ENCODE measurements at places on chromosomes 11 and 22.

DNA sequence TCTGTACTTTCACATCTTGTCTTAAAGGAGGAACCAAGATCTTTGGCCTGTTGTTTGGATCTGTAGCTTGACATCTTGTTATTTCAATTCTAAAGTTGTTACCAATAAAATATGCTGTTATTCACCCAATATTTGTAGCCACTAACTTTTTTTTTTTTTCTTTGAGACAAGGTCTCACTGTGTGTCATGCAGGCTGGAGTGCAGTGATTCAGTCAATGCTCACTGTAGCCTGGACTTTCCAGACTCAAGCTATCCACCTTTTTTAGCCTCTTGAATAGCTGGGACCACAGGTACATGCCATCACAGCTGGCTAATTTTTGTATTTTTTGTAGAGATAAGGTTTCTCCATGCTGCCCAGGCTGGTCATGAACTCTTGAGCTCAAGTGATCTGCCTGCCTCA lies 769.4 kb downstream of the DLG2 start:
- no peak for DNase-seq

- DNase-seq: no peak
Measured at GRCh38 chr11:7826324-7826723, 29.6 kb upstream of the OR5P2 start.

DNA sequence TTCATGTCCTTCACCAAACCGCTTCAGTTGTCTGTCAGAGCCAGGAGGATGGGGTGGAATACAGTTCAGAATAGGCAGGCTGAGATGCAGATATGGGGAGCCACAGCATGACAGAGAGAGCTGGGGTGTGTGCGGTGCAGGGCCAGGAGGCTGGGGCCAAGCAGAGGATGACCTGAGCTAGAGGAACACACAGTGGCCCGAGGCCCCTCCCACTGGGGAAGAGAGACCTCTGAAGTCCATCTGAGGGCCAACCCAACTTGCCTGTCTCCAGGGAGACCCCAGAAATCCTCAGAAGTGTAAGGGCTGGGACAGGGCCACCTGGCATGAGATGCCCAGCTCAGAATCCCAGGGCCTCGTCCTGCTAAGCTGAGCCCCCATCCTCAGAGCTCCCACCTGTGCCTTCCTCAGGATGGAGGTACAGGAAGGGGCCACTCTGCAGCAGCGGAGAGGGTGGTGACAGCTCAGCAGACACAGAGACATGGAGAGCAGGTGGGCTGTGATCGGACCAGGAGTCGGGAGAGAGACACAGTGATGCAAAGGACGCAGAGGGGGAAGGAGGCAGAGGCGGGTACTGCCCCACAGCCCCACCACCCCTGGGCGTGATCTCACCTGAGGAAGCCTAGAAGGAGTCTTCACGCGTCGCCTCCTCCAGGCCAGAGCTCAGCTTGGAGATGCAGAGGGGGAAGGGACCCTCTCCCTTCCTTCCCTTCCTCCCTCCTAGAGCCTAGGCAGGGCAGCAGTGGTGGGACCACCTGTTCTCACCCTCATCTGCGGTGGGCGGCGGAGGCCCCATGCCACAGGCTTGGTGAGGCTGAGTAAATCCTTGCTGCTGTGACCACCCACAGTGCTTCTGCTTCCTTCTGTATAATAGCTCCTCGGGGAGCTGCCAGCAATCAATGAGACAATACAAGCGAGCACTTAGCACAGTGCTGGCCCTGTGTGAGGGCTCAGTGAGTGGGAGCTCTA lies 9.1 kb upstream of the TUB start:
- no peak for DNase-seq

GRCh38 chr22:23688121-23688520 lies 2.7 kb upstream of the RGL4 start:
- no peak for DNase-seq

- DNase-seq: no peak
Measured at GRCh38 chr22:17350292-17350691, 19.0 kb upstream of the CECR2 start.

DNA sequence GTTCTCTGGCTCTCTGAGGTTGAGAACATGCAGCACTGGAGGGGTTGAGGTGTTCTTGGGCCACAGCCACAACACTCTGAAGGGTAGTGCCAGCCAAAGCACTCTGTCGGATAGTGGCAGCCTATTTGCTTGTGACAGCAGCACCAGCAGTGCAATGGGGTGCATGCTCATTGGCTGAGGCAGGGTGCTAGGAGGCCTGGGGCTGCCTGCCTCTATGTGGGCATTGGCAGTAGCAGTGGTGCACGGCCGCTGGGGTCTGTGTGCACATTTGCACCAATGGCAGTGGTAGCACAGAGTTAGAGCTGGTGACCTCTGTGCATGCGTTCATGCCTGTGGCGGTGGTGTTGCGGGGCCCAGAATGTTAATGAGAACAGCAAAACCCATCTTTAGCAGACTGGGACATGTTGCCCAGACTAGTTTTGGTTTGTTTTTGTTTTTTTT lies 25.4 kb downstream of the PI4KA start:
- no peak for DNase-seq

GRCh38 chr11:115263799-115264656 lies 240.2 kb downstream of the CADM1 start:
- DNase-seq: no peak

GRCh38 chr11:111923951-111924350 lies 5.2 kb downstream of the C11orf52 start:
- DNase-seq: no peak

GRCh38 chr11:62497132-62497801 lies 49.3 kb downstream of the AHNAK start:
- DNase-seq: no peak

DNA sequence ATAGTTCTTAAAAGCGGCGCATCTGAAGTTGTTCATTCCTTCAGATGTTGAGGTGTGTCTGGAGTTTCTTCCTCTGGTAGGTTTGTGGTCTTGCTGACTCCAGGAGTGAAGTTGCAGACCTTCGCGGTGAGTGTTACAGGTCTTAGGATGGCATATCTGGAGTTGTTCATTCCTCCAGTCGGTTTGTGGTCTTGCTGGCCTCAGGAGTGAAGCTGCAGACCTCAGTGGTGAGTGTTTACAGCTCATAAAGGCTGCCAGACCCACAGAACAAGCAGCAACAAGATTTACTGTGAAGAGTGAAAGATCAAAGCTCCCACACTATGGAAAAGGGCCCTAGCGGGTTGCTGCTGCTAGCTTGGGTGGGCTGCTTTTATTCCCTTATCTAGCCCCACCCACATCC lies 201.7 kb upstream of the PDGFD start:
- no peak for DNase-seq

DNA sequence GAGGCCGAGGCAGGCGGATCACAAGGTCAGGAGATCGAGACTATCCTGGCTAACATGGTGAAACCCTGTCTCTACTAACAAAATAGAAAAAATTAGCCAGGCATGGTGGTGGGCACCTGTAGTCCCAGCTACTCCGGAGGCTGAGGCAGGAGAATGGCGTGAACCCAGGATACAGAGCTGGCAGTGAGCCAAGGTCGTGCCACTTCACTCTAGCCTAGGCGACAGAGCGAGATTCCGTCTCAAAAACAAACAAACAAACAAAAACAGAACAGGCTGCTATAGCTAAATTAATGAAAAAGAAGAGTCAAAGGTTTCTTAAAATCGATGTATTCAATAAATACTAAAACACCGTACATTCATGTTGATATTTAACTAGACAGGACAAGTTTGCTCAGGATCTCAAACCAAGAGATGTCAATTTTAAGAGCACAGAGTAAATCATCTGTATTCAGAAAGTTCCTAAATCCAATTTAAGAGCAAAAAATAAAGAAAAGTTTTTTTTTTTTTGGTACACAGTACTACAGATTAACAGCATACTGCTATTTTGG lies 59.9 kb downstream of the NUP98 start:
- no peak for DNase-seq

- no peak for DNase-seq
Measured at GRCh38 chr11:100855466-100856067, 168.5 kb downstream of the ARHGAP42 start.

DNA sequence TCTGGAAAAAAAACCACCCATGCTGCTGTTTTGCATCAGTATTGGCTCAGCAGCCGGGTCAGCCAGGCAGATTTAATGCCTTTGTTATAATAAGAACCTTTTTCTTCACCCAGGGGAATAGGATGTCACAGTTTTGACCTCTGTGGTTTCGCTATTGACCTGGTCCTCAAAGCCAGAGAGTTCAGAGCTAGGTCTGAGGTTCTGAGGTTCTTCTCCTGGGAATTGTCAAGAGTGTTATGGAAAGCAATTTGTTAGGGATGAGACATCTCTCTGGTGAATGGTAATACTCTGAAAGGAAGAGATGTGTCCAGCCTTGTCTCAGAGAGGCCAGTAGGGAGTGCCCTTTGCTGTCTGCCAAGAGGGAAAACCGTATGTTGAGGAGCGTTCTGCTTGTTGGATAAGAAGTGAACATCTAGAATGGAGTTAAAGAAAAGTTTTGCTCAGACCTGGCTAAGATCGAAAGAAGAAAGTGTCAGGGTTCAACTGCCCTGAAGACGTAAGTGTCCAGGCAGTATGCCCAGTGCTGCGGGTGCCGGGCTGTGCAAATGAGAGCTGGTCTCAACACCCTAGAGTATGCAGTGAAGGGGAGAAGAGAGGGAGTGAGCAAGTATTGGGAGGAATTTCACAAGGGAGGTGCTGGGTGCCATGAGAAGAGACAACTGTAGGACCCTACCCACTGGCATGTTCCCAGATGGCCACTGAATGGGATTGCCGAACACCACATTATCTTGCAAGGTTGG lies 150.9 kb upstream of the TTC12 start:
- no peak for DNase-seq

GRCh38 chr11:65650547-65651338 lies 12.0 kb downstream of the RELA start:
- DNase-seq: no peak

DNA sequence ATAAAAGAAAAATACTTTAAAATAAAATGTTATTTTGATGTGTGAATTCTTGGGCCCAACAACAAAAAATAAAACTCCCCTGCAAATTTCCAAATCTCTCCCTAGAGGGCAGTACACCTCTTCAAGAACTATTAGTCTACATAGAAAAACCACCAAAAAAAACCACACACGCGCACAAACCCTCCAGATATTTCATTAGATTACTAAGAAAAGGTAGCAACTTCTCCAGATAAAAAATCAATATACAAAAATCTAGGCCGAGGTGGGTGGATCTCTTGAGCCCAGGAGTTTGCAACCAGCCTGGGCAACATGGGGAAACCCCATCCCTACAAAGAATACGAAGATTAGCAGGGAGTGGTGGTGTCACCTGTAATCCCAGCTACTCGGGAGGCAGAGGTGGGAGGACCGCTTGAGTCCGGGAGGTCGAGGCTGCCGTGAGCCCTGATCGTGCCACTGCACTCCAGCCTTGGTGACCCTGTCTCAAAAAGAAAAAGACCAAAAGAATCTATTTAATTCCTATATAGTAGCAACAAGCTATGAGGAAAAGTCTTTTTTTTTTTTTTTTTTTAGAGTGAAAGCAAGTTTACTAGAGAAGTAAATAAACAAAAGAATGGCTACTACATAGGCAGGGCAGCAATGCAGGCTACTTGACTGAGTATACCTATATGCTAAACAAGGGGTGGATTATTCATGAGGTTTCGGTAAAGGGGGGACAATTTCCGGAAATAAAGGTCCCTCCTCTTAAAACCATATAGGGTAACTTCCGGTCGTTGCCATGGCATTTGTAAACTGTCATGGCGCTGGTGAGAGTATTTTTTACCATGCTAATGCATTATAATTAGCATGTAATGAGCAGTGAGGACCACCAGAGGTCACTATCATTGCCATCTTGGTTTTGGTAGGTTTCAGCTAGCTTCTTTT lies 13.1 kb downstream of the B3GNT6 start:
- peak; percentile 95 for DNase-seq

DNA sequence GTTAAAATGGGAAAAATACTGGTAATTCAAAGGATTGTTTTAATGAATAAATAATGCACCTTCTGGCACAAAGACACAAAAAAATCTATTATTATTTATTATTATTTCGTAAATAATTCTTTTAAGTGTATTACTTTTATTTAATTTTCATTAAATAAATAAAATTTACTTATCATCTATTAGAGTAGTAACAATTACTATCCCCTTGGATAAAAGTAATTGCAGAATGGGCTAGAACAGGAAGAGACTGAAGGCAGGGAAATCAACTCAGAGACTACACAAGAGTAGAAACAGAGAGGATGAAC lies 23.0 kb downstream of the OR8B12 start:
- no peak for DNase-seq

DNA sequence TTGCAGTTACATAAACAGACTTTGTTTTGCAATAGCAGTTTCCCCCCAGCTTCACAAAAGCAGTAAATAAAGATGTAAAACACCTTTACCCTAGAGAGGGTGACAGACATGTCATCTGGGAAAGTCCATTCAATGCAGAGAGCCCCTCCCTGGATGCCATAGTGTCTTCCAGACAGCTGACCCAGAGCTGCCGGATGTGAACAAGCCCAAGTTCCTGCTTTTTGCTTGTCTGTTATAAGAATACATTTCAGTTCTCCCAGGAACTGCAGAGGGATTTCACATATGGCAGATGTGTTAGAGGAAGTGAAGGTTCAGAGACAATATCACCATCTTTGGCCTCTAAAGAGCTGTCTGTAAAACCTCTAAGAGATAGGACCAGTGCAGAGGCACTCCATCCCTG lies 48.9 kb downstream of the RELT start:
- no peak for DNase-seq

GRCh38 chr22:37300551-37301017 lies 18.3 kb downstream of the CYTH4 start:
- no peak for DNase-seq

DNA sequence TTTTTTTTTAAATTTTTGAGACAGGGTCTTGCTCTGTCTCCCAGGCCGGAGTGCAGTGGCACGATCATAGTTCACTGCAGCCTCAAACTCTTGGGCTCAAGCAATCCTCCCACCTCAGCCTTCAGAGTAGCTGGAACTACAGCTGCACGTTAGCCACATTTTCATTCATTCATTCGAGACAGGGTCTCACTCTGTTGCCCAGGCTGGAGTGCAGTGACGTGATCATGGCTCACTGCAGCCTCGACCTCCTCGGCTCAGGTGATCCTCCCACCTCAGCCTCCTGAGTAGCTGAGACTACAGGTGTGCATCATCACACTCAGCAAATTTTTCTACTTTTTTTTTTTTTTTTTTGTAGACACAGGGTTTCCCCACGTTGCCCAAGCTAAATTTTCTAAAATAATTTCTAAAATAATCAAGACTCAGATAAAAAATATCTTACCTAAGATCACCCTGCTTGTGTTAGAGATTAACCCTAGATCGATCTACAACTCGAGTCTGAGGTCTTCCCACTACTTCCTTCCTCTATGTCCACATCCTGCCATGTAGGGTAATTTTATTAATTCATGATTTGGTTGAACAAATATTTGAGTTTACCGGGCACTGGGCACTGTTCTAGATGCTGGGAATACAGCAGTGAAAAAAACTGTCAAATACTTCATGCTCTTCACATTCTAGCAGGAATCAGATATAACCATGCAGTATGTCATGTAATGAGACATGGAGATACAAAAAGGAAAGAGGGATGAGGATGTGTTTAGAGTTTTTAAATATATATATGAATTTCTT lies 15.1 kb downstream of the EIF4G2 start:
- no peak for DNase-seq

- no peak for DNase-seq
Measured at GRCh38 chr11:2718817-2719438, 19.1 kb upstream of the KCNQ1OT1 start.

Data from CD4-positive, alpha-beta T cell treated with Interleukin-15 for 4 hours (primary cell).